Amniotic stem cell (primary cell): ENCODE measurements at places on chromosomes 4 and X.

GRCh38 chrX:9958183-9958582 is 9.0 kb upstream of the CLDN34 start:
- no peak for DNase-seq

- no peak for DNase-seq
Observed at GRCh38 chr4:100486496-100486895, 31.3 kb downstream of the EMCN start.

DNA sequence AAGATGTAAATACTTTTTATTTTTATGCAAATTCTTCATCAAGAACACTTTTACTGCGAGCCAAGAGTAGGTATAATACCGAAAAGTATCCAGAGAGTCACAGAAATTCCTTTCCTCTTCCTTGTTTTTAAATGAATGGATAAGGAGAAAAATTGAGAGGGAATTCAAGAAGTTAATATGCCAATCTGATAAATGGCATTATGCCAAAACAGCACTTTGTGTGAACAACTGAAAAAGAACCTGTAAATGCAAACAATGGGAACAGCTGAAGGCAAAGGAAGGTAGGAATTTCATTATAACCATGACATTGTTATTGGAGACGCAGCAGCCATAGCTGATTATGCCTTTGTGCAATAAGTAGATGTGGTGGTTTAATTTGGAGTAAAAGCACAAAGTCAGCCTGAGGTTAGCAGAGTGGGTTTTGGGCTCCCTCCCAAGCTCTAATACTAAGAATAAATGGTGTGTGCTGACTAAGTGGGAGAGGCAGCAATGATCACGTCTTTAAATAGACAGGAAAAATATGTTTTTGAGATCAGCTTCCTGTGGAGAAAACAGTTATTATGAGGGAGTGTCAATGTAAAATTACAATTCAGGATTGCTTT is 209.8 kb upstream of the NDST4 start:
- DNase-seq, result no peak

DNA sequence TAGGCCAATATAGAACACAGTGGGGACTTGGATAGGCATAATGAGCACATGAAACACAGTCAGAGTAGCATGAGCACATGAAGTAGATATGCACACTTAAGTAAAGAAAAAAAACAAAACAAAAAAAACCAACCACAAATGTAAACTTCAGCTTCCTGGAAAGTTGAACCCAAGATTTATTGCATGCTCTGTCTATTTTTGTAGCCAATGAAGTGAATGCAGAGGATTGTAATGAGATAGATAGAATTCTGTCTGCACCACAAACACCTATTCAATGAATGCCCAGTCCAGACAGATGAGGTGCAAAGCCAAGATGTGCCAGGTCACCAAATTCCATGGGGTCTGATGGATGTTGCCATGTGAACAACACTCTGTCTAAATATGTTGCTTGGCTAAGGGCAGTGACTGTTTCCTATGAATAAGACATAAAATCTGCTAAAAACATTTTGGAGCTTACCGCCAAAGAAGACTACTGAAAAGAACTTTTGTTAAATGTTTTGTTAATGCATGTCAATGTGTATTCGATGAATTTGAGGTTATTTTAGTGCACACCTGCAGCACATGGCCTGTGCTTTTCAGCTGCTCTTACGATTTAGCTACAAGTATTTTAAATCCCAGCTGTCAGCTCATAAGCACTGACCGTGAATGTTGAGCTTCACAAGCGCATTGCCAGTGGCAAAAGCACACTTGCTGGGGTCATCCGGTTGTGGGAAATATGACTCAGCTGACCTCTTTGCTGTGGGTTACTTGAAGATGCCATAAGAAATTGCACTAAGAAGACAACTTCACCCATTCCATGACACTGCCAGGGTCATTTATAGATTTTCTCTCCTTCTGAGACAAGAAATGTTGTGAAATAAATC is 374.8 kb upstream of the GNPDA2 start:
- DNase-seq, result no peak

- no peak for DNase-seq
Observed at GRCh38 chrX:16603822-16604221, 46.1 kb upstream of the S100G start.

GRCh38 chrX:91414713-91415112 is 19.9 kb upstream of the PABPC5 start:
- no peak for DNase-seq

- no peak for DNase-seq
Observed at GRCh38 chr4:761739-762138, 56.1 kb downstream of the PCGF3 start.

- DNase-seq, result no peak
Observed at GRCh38 chr4:185405296-185405999, 8.8 kb downstream of the ANKRD37 start.

DNA sequence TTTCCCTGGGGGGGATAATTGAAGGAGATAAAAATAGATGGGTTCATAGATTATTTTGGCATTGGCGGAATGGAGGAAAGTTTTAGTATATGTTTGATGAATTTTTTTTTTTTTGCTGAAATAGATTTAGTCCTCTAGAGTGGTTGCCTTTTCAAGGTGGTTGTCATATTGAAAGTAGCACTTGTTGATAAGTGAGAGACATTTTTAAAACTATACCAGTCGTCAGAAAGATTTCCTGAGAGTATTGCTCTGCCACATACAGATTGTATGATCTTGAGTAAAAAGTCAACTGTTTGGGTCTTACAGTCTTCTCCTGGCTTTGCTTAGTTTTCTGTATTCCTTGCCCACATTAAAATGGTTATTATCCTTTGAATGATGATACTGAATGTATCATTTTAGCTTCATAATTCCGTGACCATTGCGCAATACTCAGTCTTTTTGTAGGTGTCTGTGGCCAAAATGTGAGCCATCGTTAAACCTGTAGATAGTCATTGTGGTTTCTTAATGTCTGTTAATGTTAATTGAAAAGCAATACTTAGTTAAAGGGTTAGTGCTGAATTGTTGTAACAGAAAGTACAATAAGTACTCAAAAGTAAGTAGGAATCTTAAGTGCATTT is 7.1 kb downstream of the SMARCAD1 start:
- DNase-seq, result no peak

- no peak for DNase-seq
Observed at GRCh38 chrX:141164406-141164805, 12.5 kb downstream of the LDOC1 start.

GRCh38 chr4:22129454-22130029 is 181.0 kb upstream of the KCNIP4 start:
- DNase-seq, result no peak

- no peak for DNase-seq
Observed at GRCh38 chr4:147969573-147970385, 237.9 kb downstream of the ARHGAP10 start.

- DNase-seq, result no peak
Observed at GRCh38 chr4:13294961-13295605, 189.1 kb downstream of the RAB28 start.

DNA sequence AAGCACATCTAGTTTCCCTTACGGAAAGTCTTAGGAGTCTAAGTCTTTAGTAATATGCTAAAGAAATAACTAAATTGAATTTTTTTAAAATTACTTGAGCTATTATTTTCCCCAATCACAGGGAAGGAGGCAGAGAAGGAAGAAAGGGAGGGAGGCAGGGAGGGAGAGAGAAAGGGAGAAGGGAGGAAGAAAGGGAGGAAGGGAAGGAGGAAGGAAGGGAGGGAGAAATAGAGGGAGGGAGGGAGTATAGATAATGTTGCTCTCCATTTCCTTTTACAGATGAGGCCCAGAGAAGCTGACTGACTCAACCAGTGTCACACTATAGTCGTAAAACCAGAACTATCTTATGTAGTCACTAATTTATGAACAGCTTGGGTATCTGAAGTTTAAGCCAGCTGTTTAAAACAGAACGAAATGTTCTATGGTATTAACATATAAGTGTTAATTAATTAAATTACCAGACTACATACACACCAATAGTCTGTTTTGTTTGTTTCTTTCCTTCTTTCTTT is 14.6 kb downstream of the SH3RF1 start:
- DNase-seq, result no peak

- no peak for DNase-seq
Observed at GRCh38 chr4:152189451-152190179, 346.3 kb downstream of the FBXW7 start.

DNA sequence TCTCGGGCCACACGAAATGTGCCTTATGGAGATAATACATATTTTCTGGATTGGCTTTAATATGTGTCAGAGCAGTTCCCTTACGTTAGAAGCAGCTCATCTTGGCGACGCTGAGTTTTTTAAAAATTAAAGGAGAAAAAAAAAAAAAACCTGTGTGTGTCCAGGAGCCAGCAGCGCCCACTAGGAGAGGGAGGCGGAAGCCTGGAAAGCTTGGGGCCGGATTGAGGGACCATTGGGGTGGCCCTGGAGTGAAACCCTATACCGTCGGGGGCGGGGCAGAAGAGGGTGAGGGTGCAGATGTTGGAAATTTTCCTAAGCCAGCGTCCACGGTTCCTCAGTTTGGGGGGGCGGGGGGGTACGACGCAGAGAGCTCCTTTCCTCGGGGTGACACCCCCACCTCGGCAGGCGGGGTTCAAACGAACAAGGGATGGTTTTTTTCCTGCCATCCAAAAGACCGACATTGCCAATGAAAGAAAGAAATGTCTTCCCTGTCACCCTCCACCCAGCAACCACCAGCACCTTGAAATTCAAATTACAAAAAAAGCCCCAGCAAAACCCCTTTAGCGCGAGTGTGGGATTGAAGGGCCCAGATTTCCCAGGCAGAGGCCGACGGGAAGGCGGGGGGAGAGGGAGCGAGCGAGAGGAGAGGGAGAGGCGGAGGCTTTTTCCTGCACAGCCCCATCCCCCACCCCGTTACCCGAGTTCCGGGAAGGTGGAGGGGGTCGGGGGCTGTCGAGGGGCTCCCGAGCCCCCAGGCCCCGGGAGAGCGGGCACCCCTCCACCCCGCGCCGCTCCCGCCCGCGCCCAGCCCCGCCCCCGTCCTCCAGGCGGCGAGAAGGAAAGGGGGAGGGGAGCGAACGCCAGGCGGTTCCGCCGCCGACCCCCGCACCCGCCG is 859 bp downstream of the SMARCA1 start:
- DNase-seq, result peak; percentile 45

DNA sequence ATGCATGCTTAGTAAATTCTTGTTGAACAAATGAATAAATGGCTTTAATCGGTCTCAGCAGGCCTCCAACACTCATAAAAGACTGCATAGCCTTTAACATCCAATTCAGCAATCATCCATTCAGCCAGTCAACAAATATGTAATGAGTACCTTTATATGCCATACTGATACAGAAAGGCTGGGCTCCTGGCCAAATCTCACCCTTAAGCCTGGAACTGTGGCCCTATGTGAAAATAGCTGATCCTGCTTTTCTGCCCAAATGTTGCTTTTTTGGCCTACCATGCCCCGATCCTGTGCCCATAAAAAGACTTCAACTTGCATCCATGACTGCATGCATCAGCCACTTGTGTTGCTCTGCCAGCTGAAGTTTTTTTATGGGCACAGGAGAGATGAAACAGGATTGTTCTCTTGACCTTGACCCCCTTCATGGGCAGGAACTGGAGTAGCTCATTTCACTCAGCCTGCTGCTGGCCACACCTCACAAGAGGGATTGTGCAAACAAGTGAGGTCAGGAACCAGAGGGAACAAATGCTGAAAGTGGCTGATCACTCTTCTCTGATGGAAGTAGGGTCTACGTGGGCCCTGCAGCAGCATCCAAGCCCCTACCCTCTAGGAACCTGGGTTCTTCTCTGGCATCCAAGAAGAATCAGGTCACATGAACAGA is 75.6 kb downstream of the NPY1R start:
- no peak for DNase-seq

DNA sequence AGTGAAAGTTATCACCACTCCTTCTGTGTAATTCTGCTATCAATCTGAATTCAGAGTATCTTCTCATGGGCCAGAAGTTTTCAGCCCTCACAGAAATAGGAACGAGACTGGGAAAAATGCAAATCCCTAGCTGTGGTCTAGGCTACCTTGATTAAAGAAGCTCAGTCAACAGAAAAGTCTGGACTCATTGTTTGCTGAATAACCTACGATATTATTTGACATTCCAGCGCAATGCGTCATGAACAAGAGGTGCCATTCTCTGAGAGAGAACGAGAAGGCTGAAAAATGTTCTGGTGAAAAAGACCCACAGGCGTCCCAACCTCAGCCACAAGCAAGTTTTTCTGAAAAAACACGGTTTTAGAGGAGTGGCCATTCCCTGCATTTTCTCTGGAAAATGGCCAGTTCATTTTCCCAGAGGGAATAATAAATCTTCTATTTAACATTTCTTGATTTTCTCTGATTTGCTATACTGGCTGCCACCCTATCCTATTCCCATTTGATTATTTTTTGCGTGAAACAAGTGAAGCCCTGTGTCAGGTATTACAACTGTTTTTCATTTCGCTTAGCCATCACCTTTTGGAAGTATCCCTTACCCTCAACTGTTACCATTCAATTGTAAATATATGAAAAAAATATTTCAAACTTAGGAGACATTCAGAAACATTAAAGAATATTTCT is 1117.6 kb upstream of the PRKX start:
- DNase-seq, result no peak

GRCh38 chr4:26821677-26822503 is 38.8 kb upstream of the STIM2 start:
- no peak for DNase-seq

DNA sequence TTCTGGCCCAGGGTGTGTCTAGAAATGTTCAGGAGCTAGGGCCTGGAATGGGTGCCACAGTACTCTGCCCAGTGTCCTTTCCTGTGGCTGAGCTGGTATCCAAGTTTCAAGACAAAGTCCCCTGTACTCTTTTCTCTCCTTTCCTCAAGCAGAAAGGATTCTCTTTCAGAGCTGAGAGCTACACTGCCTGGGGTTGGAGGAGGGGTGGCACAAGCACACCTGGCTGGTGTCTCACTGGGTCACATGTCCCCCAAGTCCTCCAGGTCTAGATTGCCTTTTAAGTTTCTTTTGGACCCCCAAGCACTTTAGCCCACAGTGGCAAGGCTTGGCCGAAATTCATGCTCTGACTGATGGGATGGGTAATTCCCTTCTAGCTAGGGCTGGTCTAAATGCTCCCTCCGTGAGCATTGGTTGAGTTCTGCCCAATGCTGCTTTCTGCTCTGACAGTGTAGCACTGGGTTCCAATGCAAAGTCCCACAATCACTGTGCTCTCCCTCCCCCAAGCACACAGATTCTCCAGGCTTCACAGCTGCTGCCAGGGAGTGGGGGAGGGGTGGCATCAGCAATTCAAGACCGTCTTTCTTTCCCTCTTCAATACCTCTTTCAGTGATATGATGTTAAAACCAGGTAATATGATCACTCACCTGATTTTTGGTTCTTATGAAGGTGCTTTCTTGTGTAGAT is 47.8 kb downstream of the BEX3 start:
- no peak for DNase-seq

DNA sequence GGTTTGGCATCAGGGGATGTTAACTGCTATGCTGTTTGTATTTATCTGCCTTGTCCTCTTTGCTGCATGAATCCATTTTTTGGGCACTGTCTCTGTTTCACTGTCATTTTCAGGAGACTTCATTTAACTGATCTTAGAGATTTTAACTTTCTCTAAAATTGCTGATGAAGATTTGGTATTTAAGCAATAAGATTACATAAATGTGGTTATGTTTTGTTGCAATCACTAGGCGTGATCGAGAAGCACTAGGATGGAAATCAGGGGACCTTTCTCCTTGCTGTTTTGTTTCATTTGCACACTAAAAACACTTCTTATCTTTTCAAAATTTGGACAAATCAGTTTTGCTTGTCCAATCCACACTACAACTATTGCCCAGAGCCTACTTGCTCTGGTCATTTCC is 15.4 kb downstream of the CXCL2 start:
- DNase-seq, result no peak
